Airway epithelial cell (primary cell): ENCODE measurements at places on chromosomes 11 and 22. TPM values are rescaled to one million over a fixed set of nuclear protein-coding genes. Genes with fewer than 3 reads are reported as not detected.

Gene NPAS4
- not detected in 2 replicates for total RNA-seq

Gene SLC1A2
- not detected in 2 replicates for total RNA-seq

Gene TRMT2A
- 30.1 and 39.7 TPM in 2 replicates for total RNA-seq

Gene GGA1
- 46.5 and 48.0 TPM in 2 replicates for total RNA-seq

Gene CRYBA4
- total RNA-seq: not detected in 2 replicates

Gene CATSPERZ
- total RNA-seq: 0.63 TPM in 1 of 2 replicates, not detected in the other

Gene MS4A6E
- not detected in 2 replicates for total RNA-seq

Gene IGSF9B
- total RNA-seq: 0.92 and 1.1 TPM in 2 replicates

Gene TMEM9B
- total RNA-seq: 39.9 and 45.0 TPM in 2 replicates

Gene OR5T2
- not detected in 2 replicates for total RNA-seq

Gene MIOX
- total RNA-seq: not detected in 2 replicates

Gene LRRC32
- total RNA-seq: 0.05 TPM in 1 of 2 replicates, not detected in the other

Gene TOP3B
- 19.6 and 29.1 TPM in 2 replicates for total RNA-seq

Gene C11orf42
- not detected in 2 replicates for total RNA-seq

Gene RANBP1
- total RNA-seq: 639 and 758 TPM in 2 replicates

Gene P4HA3
- total RNA-seq: 0.09 and 0.71 TPM in 2 replicates

Gene NAALAD2
- not detected in 2 replicates for total RNA-seq

Gene MGAT3
- 0.37 and 0.85 TPM in 2 replicates for total RNA-seq

Gene YPEL1
- total RNA-seq: 0.07 TPM in 1 of 2 replicates, not detected in the other

Gene NCAPH2
- total RNA-seq: 38.6 and 55.7 TPM in 2 replicates

Gene TRIM29
- total RNA-seq: 314 and 489 TPM in 2 replicates

Gene JAML
- total RNA-seq: not detected in 2 replicates

Gene GLYATL1
- not detected in 2 replicates for total RNA-seq

Gene KCNC1
- not detected in 2 replicates for total RNA-seq

Gene MS4A6A
- total RNA-seq: not detected in 2 replicates

Gene PANX2
- total RNA-seq: 0.46 and 0.71 TPM in 2 replicates

Gene SLCO2B1
- 0.07 and 0.09 TPM in 2 replicates for total RNA-seq

Gene PHOX2A
- total RNA-seq: not detected in 2 replicates

Gene USP35
- 4.6 and 5.8 TPM in 2 replicates for total RNA-seq

Gene ANGPTL5
- not detected in 2 replicates for total RNA-seq

Gene RIMBP3C
- total RNA-seq: 0.14 TPM in 1 of 2 replicates, not detected in the other

Gene LYVE1
- total RNA-seq: not detected in 2 replicates

Gene KRTAP5-11
- total RNA-seq: not detected in 2 replicates

Gene SHISAL1
- 0.63 and 0.84 TPM in 2 replicates for total RNA-seq

Gene HTR3A
- total RNA-seq: not detected in 2 replicates

Gene LDHAL6A
- not detected in 2 replicates for total RNA-seq

Gene SPDYC
- total RNA-seq: not detected in 2 replicates

Gene PRG3
- not detected in 2 replicates for total RNA-seq

Gene TMEM191B
- total RNA-seq: 1.3 TPM in 1 of 2 replicates, not detected in the other

Gene DNAJB7
- not detected in 2 replicates for total RNA-seq

Gene SCT
- not detected in 2 replicates for total RNA-seq

Gene KDM4E
- not detected in 2 replicates for total RNA-seq

Gene UPK3A
- total RNA-seq: not detected in 2 replicates

Gene EXPH5
- total RNA-seq: 4.8 and 8.7 TPM in 2 replicates

Gene NXPE1
- not detected in 2 replicates for total RNA-seq

Gene OR5AL1
- total RNA-seq: not detected in 2 replicates

Gene SLC25A45
- 0.09 and 0.56 TPM in 2 replicates for total RNA-seq

Gene IGF2
- 30.0 and 44.8 TPM in 2 replicates for total RNA-seq

Gene AIFM3
- 0.56 and 0.85 TPM in 2 replicates for total RNA-seq

Gene DCUN1D5
- total RNA-seq: 106 and 158 TPM in 2 replicates

Gene GSTT2
- not detected in 2 replicates for total RNA-seq

Gene GRAMD1B
- total RNA-seq: 0.46 and 1.4 TPM in 2 replicates

Gene YIF1A
- total RNA-seq: 132 and 140 TPM in 2 replicates

Gene PDHX
- total RNA-seq: 29.3 and 32.8 TPM in 2 replicates

Gene KIRREL3
- total RNA-seq: not detected in 2 replicates

Gene POU2AF3
- total RNA-seq: 0.28 TPM in 1 of 2 replicates, not detected in the other

Gene OR8A1
- not detected in 2 replicates for total RNA-seq

Gene CDC42EP1
- 42.9 and 48.9 TPM in 2 replicates for total RNA-seq

Gene RAG2
- total RNA-seq: not detected in 2 replicates
